PC-3 (cell line): ENCODE measurements at places on chromosomes 12 and 14. TPM values are rescaled to one million over a fixed set of nuclear protein-coding genes. Genes with fewer than 3 reads are reported as not detected.

- H3K4me3 ChIP-seq = peak overlapping the region; percentile 26; the same call in 1 of the 2 replicates
- peak; percentile 78 for DNase-seq
- H3K27me3 ChIP-seq = no peaks in the 10 kb centered on the region
- H3K36me3 ChIP-seq = no peaks in the 10 kb centered on the region
Observed at GRCh38 chr12:96044017-96044942, 8.9 kb upstream of the LTA4H start.

GRCh38 chr14:86321151-86321550, 791.2 kb downstream of the FLRT2 start:
- no peak overlapping the region for H3K27ac ChIP-seq
- no peak for DNase-seq
- no peaks in the 10 kb centered on the region for H3K36me3 ChIP-seq
- no peaks in the 10 kb centered on the region for H3K4me1 ChIP-seq
- H3K4me3 ChIP-seq = no peak overlapping the region
- no peaks in the 10 kb centered on the region for H3K27me3 ChIP-seq

DNA sequence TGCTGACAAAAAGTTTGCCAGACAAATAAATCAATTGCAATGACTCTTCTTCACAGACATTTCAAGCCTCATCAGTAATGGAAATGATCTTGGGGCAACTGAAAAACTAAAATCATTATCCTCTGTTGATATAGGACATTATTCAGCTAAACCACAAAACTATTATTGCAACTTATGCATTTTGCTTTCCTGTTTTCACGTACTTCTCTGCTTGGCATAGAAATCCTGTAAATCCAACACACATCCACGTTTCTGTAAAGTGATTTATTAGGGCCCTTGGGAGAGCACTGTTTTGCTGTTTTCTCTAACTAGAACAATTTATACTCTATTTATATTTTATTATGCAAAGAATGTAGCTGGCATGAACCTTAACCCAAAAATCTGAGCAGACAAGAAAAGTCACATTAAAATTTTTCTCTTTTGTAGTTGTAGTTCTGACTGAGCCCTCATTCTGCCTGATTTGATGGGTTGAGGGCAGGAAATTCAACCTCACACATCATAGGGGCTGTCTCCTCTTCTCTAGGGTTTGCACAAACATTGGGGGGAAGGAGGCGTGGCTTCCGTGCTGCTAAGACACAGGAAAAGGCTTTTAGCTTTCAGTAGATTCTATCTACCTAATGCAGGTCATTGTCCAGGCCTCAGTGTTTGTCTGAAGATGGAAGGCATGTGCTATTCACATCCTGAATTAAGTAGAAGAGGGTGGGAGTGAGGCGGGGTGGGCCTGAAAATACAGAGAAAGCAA, 11.5 kb upstream of the NUP107 start:
- H3K4me1 ChIP-seq = peaks cover 10% of the 10 kb centered on the region; the same call in 1 of the 2 replicates
- DNase-seq = no peak
- H3K36me3 ChIP-seq = no peaks in the 10 kb centered on the region
- H3K27ac ChIP-seq = no peak overlapping the region
- H3K27me3 ChIP-seq = no peaks in the 10 kb centered on the region

GRCh38 chr14:101101456-101102056, 198.0 kb upstream of the RTL1 start:
- no peaks in the 10 kb centered on the region for H3K27me3 ChIP-seq
- DNase-seq = peak; percentile 54
- no peak overlapping the region for H3K27ac ChIP-seq
- no peak overlapping the region for H3K4me3 ChIP-seq
- H3K4me1 ChIP-seq = peaks cover 19% of the 10 kb centered on the region
- no peaks in the 10 kb centered on the region for H3K36me3 ChIP-seq

- no peaks in the 10 kb centered on the region for H3K4me1 ChIP-seq
- no peak for DNase-seq
- H3K27ac ChIP-seq = no peak overlapping the region
- peaks cover 59% of the 10 kb centered on the region for H3K36me3 ChIP-seq
Observed at GRCh38 chr12:124961055-124961454, 27.9 kb downstream of the DHX37 start.

DNA sequence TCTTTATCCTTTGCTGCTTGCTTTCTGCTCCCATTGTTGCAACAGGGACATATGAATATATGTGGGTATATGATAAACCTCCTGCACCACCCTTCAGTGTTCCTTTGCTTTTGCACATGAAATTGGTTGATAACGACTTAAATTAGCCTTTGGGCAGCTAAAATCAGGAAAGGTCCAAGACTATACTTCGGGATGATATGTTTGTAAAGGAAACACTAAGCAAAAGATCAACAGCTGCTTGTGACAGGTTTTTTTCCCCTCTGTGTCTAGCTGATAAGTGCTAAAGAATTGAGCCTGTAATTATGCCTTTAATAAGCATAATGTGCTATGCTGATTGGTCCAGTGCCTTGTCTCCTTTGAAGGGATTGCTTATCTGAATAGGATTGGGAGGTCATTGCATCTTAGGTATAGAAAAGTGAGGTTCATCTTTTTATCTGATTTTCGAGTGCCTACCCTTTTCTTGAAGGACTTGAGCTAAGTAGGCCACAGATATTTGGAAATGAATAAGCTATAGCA, 59.4 kb downstream of the PPHLN1 start:
- no peak overlapping the region for H3K4me3 ChIP-seq
- H3K36me3 ChIP-seq = peaks cover 17% of the 10 kb centered on the region; the same call in 1 of the 2 replicates
- no peaks in the 10 kb centered on the region for H3K4me1 ChIP-seq
- H3K27me3 ChIP-seq = no peaks in the 10 kb centered on the region
- no peak overlapping the region for H3K27ac ChIP-seq

- peak overlapping the region; percentile 59 for H3K27ac ChIP-seq
- H3K4me1 ChIP-seq = peaks cover 48% of the 10 kb centered on the region
- no peaks in the 10 kb centered on the region for H3K27me3 ChIP-seq
- DNase-seq = peak; percentile 96
- H3K4me3 ChIP-seq = no peak overlapping the region; the same call in 1 of the 2 replicates
Observed at GRCh38 chr12:42756841-42757623, 167.5 kb upstream of the PRICKLE1 start.

- no peaks in the 10 kb centered on the region for H3K36me3 ChIP-seq
- H3K27ac ChIP-seq = peak overlapping the region; percentile 59
- no peaks in the 10 kb centered on the region for H3K27me3 ChIP-seq
- peaks cover 27% of the 10 kb centered on the region for H3K4me1 ChIP-seq
- DNase-seq = peak; percentile 24
Observed at GRCh38 chr12:93442411-93443340, 929 bp upstream of the UBE2N start.

DNA sequence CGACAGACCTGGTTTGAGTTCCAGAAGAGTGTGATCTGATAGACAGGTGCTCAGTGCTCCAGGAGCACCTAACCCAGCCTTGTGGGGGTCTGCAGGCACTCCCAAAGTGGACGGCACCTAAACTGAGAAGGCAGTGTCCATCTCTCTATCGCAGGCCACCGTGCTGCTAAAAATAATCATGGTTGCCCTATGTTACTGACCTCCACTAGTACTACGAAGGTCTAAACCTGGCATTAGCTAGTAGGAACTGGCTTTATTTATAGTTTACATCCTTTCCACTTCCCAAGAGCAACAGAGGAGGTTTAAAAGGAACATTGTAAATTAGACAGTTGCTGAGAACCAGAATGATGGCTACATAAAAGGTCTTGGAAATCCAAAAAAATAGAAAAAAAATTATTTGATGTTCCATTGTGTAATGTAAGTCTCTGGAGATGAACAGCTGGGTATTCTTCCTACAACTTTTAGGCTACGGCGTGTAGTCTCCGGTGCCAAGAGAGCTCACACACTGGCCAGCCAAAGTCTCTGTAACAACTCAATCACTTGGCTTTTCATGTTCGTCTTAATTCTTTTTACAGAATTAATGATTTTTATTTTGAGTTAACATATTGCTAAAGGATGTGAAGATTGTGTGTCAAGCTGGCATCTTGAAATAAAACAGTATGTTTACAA, 27.3 kb downstream of the PPFIBP1 start:
- H3K36me3 ChIP-seq = no peaks in the 10 kb centered on the region
- H3K27me3 ChIP-seq = no peaks in the 10 kb centered on the region
- no peak for DNase-seq
- H3K4me1 ChIP-seq = peaks cover 38% of the 10 kb centered on the region
- H3K4me3 ChIP-seq = no peak overlapping the region

GRCh38 chr12:94615260-94616181, 34.8 kb downstream of the TMCC3 start:
- H3K36me3 ChIP-seq = no peaks in the 10 kb centered on the region
- peaks cover 60% of the 10 kb centered on the region for H3K4me1 ChIP-seq
- no peaks in the 10 kb centered on the region for H3K27me3 ChIP-seq
- H3K27ac ChIP-seq = peak overlapping the region; percentile 99
- DNase-seq = peak; percentile 90
- H3K4me3 ChIP-seq = peak overlapping the region; percentile 62

The PAN2 gene
- total RNA-seq = 15.3 and 27.1 TPM in 2 replicates

The MGAT4C gene
- total RNA-seq = not detected in 2 replicates

The TMEM229B gene
- total RNA-seq = not detected in 2 replicates
